ENCODE measurements at places on chromosomes 7 and 10.
A peak's percentile ranks its signal among the peaks of the same experiment; 100 is the strongest.

GRCh38 chr10:119140603-119141245 is 24.8 kb downstream of the SFXN4 start:
- no peak for DNase-seq

GRCh38 chr10:103543617-103544525 is 50.4 kb downstream of the NEURL1 start:
- DNase-seq, result no peak

DNA sequence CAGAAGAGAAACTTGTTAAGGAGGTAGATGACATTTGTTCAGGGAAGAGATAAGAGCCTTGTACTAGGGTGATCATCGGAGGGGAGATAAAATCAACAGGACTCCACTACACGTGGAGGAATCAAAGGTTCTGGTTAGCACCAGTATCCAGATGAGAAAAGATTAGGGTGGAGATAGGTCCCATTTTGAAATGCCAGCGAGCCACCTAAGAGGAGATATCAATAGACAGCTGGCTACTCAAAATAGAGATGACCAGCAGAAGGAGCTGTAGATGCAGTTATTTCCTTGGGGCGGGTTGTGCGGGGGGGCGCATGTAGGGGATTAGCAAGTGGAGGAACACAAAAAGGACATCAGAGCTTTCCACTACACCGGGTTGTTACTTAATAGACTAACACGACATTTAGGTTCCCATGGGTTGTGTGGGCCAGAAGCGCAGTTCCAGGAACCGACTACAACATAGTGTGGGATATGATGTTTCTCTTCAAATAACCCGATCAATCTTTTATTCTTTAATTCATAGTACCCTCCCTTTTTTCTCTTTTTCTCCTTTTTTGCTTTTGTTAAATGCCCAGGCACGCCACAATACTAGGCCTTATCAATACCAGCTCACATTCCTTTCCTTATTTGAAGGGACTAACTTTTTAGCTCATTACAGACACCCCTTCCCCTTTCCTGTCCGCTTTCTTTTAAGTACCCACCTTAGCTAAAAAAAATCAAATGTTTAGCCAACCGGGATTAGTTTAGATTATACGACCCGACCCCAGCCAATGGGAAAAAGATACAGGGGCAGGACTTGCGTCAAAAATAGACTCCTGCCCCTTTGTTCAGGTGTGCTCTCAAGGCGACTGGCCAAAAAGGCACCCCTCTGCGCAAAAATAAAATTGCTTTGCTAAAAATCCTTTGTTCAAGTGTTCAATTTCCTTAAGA is 2.0 kb upstream of the KIF11 start:
- peak; percentile 68 for DNase-seq

- DNase-seq, result no peak
These were observed 9.4 kb upstream of the TMEM168 start for GRCh38 chr7:112799448-112800120.

- DNase-seq, result no peak
These were observed 14.0 kb upstream of the IL6 start for GRCh38 chr7:22712999-22713398.

DNA sequence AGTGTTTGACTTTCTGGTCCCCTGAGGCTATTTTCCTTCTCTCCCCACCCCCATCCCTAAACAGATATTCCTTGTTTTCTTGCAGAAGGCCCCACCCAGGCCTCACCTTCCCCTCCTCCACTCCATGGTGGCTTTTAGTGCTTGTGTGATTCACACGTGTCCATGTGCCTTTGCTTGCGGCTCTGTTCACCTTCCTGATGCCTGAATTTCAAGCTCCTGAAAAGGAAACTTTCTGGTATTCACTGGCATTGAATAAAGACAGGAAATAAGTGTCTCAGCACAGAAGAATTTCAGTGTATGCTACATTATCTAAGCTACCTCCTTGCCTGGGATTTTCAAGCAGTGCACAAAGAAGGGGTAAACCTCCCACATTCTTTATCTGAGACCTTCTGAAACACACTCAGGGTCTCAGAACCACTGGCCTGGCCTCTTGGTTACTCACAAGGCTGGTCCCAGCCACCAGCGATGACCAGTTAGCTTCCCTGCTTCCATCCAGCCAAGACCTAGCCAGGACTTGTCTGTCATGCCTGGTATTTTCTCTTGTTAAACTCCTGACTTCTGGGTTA is 17.2 kb upstream of the UBE2H start:
- no peak for DNase-seq

- DNase-seq, result no peak
These were observed 295.2 kb downstream of the TCF7L2 start for GRCh38 chr10:113245286-113245685.

Data from SHP77 (cell line).